ENCODE measurements at places on chromosomes 6 and 20. TPM values are rescaled to one million over a fixed set of nuclear protein-coding genes. Genes with fewer than 3 reads are reported as not detected.

ADAM33 gene
- total RNA-seq, result 226 TPM

TRIM40 gene
- total RNA-seq, result not detected

LAMA4 gene
- 511 TPM for total RNA-seq

DNA sequence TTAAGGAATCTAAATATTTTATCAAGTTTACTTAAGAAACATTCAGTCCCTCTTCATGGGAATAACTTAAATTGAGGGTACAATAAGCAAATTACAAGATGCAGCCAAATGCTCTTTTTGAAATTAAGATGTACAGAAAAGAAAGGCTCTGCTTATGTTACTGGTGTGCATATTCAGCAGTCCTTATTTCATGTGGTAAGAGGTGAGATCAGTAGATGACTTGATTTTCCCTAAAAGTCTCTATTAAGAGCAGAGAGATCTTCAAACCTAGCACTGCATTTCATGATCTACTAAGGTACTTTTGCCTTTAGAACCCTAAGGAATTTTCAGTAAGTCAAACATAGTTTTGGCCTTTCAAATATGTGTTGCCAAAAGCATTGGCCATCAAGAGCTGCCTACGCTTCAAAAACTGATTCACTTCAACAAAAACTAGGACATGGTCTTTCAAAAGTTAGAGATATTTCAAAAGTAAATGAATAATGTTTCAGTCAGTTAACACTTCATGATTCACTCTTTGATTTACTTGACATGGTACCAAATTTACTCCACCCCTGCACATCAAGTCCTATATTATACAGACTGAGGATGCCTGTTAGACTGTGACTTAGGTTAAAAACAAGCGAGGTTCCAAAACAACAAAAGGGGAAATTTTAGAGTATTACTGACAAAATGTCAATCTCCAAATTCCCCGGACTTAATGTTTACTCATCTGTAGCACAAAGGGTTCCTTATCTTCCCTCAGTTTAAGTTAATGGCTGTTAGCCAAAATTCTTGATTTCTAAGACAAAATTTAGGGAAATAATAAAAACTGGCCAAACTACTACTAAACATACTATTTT is 19.2 kb downstream of the C6orf62 start:
- no peaks in the 10 kb centered on the region for H3K27me3 ChIP-seq
- no peak overlapping the region for H3K27ac ChIP-seq
- H3K4me1 ChIP-seq, result no peaks in the 10 kb centered on the region
- peaks cover 33% of the 10 kb centered on the region for H3K36me3 ChIP-seq
